SJSA1 (cell line): ENCODE measurements at places on chromosomes 13 and 19. TPM values are rescaled to one million over a fixed set of nuclear protein-coding genes. Genes with fewer than 3 reads are reported as not detected.
A peak's percentile ranks its signal among the peaks of the same experiment; 100 is the strongest.

NRTN gene
- 17.6 and 32.9 TPM in 2 replicates for total RNA-seq

DNA sequence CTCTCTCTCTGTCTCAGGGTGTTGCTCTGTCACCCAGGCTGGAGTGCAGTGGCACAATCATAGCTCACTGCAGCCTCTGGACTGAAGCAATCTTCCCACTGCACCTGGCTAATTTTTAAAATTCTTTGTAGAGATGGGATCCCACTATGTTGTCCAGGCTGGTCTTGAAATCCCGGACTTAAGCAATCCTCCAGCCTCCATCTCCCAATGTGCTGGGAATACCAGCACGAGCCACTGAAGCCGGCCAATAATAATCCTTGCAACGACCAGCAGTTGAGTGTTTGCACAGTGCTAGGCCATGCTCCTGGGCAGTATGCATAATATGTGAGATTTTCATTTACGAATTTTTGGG lies 640 bp upstream of the EPOR start:
- DNase-seq: no peak

CABP5 gene
- not detected in 2 replicates for total RNA-seq

GRCh38 chr19:952680-953444 lies 27.0 kb downstream of the ARID3A start:
- DNase-seq: no peak

CEACAM6 gene
- not detected in 2 replicates for total RNA-seq

EPSTI1 gene
- total RNA-seq: 10.2 and 21.3 TPM in 2 replicates

- no peak for DNase-seq
These were observed 282.6 kb downstream of the DCLK1 start for GRCh38 chr13:35848336-35849255.

- DNase-seq: no peak
These were observed 496.7 kb downstream of the COG6 start for GRCh38 chr13:40152145-40152544.

DNA sequence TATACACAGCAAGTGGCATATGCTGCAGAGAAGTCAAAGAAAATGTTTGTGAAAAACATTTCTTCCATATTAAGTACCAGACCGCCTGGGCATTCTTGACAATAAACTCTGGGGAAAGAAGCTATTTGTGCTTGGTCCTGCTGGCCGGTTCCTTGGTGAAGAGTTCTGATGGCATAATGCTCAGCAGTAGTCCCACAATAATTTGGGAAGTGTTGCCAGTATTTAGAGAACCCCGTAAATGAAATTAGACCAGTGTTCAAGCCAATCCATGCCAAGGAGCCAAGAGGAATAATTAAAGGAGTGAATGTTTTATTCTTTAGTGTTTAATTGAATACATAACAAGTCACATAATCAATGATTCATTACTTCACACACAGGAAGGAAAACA lies 6.3 kb downstream of the KCTD12 start:
- no peak for DNase-seq

ARHGEF18 gene
- 33.9 and 34.1 TPM in 2 replicates for total RNA-seq

DNA sequence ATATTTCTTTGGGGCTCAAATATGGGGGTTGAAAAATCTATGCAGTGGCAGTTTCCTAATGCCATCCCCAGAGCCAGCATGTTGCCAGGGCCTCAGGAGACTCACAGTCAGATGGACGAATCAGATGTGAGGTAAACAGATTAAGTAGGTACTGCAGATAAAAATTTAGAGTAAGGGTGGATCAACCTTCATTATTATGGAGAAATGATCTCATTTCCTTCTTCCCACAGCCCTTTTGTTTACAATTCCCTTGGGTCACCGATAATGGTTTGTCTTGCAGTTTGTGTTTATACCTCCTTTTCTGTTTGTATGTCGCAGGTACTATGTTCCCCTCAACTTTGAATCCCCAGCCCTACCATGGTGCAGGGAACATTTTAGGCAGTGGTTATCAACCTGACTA lies 20.0 kb downstream of the DIAPH3 start:
- DNase-seq: no peak

PRDX2 gene
- total RNA-seq: 4.6 and 8.7 TPM in 2 replicates

- no peak for DNase-seq
These were observed 136.1 kb downstream of the PDS5B start for GRCh38 chr13:32722340-32722739.

- DNase-seq: peak; percentile 83
These were observed 29.2 kb upstream of the TSHZ3 start for GRCh38 chr19:31378404-31378803.
